Stimulated activated CD8-positive, alpha-beta memory T cell treated with anti-CD3 and anti-CD28 coated beads, Interleukin-4, amount 100 ng/mL, for 4 hours (primary cell): ENCODE measurements at places on chromosomes 13 and 19.

DNA sequence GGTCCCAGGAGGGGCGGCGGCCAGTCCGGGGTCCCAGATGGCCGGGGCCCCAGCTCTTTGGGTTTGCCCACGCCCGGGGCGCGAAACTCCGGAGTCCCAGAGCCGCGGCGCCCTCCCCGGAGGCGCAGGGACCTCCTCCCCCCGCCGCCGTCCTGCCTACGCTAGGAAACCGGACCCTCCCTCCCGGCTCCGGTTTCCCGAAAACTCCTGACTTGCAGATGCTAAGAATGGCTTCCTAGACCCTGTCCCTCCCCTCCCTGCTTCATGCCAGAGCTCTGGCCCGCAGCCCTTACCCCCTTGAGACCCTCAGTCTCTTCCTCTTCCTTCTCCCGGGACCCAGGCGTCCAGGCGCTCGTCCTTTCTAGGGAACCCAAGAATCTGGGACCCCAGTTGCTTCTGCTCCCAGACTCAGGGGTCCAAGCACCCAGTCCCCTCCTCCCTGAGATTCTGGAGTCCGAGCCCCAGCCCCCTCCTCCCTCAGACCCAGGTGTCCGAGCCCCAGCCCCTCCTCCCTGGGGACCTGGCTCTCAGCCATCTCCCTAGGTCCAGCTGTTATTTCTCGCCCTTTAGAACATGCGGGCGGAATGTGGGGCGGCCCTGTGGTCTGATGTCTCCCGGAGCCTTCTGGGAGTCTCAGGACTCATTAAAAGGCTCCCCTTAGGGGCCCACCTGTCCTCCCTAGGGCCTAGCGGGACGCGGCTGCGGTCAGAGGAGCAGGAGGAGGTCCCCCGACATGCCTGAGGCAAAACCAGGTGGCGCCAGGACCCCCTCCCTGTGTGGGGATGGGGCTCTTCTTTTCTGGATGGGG lies at the start of gene MYBPC2:
Gene MYBPC2, plus strand, starts transcription at position 672 of the 808 bp plus-strand sequence. Its CDS starts 62 bp downstream, at position 734.
- no peak for DNase-seq

DNA sequence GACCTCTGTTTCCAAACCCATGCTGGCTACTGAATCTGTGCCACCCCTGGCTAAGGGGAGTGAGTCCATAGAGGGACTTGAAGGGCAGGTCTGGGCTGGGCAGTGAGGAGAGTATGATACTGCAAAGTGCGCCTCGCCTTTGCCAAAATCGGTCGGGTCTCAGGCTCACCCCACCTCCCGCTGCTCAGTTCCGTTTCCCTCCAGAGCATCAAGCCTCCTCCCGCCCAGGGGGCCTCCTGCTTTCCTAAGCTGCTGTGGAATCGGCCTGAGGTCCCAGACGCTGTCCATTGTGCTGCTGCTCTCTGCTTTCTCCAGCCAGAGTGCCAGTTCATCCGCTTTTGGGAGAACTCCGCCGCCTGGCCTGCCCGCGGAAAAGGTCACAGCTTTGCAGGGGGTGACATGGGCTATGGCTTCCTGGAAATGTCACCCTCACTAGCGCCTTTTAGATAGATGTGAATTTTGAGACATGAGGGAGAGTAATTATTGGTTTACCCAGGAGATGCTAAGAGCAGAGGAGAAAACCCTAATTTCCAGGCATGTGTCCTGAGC lies 1418.4 kb downstream of the UQCRFS1 start:
- DNase-seq, result no peak

DNA sequence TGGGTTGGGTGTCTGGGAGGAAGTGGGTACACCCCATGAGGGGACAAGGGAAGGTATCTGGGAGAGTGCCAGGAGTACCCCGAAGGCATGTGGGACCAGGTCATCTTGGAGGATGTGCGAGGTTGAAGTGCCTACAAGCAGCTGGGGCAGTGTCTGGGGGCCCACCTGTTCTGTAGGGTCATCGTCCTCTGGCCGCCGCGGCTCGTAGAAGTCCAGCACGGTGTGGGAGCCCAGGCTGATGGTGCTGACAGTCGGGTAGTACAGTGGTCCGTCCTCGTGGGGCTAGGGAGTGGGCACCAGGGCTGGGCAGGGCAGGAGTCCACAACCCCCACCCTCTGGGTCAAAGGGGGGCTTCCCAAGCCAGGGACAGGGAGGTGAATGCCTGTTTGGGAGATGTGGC lies 1.8 kb upstream of the SYNE4 start:
- no peak for DNase-seq

GRCh38 chr13:106277484-106278154 lies 257.8 kb downstream of the EFNB2 start:
- no peak for DNase-seq

DNA sequence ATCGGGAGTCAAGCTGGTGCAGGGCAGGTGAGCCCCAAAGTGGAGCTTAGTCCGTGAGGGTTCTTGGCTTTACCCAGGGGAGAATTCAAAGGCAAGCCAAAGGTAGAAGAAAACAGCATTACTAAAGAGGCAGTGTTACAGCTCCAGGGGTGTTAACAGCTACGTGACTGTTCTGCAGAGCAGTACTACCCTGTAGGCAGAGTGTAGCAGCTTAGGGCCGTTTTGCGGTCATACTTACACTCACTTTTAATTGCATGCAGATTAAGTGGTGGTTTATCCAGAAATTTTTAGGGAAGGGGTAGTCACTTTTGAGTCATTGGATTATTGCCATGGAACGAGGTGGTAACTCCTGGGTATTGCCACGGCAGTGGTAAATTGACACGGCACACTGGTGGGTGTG lies 482.2 kb downstream of the SLITRK5 start:
- no peak for DNase-seq

DNA sequence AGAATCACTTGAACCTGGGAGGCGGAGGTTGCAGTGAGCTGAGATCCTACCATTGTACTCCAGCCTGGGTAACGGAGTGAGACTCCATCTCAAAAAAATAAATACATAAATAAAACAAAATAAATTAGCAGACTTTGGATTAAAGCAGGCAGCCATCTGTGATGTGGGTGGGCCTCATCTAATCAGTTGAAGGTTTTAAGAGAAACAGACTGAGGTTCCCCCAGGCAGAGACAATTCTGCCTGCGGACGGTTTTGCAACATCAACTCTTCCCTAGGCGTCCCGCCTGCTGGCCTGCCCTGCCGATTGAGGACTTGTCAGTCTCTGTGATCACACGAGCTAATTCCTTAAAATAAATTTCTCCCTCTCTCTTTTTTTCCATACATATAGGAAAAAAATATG lies 23.7 kb downstream of the ATCAY start:
- DNase-seq, result no peak

DNA sequence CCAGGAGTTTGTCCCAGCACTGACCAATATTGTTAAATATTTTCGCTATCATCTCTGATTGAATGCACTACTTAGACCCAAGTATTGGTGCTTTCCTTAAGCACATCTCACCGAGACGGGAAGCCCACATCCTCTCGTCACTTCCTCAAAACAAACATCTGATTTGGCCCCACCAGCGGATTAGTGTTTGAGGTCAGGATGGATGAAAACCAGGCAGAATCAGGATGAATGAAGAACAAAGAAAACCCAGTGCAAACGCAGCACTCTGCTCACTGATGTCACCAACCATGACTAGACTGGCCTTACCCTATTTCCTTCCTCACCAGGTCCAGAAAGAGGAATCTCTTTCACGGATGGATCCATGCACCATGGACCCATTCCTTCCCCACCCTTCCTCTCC lies 6.0 kb downstream of the PLAUR start:
- no peak for DNase-seq

GRCh38 chr13:105446197-105446596 lies 1089.3 kb downstream of the EFNB2 start:
- DNase-seq, result no peak

DNA sequence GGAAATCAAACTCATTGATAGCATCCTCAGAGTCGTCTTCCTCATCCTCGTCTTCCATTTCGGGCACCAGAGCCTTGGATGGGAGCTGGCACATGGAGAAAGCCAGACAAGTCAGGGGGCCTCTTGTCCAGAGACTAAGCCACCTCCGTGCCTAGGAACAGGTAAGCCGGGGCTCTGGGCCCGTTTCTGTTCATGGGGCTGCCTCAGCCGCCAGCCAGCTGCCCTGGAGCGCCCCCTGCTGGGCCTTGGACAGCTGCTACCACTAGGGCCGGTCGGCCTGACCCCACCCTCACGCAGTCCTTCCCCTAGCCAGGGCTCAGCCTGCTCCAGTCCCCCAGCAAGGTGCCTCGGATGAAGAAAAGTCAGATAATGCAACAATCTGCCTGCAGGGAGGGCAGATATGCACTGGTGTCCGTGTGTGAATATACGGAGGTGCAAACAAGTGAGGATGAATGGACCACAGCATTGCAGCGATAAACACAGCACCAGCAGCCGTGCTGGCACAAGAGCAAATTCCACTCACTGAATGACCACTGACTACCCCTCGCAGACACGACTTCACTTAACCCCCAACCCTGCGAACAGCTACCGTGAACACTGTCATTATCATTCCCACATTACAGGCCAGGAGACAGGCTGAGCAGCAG lies 11.9 kb upstream of the PRKD2 start:
- DNase-seq, result peak; percentile 51

DNA sequence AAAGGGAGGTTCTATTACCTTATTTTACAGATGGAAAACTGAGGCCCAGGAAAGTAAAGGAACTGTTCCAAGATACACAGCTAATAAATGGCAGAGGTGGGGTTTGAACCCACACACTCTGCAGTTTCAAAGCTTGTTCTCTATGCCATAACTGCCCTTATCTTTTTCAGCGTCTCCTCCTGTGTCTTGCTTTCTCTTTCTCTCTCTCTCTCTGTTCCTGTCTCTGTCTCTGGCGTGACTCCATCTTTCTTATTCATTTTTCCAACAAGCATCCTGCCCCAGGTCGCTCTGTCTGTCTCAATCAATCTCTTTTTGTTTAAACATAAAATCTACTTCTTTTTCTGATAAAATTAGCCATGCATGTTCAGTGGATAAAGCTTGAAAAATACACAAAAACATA lies 3.2 kb upstream of the IFNL4 start:
- DNase-seq, result no peak

DNA sequence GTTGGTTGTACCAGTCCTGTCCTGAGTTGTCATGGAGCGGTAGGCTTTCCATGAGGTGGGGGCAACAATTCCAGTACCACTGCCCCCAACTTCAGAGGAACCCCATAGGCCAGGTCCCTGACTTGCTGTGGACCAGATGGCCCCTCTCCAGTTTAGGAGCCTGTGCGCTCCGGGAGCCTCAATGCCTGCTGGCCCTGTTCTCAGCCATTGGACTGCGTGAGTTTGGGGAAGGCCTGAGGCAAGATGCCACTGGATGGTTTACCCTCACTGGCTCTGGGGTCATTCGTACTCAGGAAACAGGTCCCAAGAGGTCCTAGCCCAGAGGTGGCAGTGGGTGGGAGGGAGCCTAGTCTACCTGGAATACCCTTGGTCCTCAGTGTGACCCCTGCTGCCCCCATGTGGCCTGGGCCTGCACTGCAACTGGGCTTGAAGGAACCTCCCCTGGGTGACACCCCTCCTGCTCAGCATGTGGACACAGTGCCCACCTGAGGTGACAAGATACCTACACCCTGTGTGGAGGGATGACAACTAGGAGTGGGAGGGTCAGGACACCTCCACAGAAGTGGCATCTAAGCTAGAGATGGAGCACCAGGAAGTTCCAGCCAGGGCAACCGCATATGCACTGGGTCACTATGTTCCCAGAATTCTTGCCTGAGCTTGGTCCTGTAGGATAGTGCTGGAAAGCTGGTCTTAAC lies 6.0 kb upstream of the PRR19 start:
- peak; percentile 91 for DNase-seq

DNA sequence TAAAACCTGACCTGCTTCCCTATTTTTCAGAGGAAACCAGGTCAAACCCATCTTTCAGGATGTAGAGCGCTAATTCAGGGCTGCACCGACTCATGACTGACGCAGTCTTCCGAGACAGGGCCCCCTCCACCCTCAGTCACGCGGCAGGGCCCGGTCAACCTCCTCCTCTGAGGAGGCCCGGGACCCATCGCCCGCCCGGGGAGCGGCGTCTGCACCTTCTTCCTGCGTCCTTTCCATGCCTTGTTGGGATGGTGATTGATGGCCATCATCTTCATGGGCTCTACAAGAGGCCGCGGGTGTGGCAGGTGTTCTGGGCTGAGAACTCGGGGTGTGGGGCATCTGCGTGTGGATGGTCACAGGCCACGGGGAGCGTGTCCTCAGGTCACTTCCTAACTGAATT lies 26.0 kb downstream of the GRTP1 start:
- DNase-seq, result no peak

DNA sequence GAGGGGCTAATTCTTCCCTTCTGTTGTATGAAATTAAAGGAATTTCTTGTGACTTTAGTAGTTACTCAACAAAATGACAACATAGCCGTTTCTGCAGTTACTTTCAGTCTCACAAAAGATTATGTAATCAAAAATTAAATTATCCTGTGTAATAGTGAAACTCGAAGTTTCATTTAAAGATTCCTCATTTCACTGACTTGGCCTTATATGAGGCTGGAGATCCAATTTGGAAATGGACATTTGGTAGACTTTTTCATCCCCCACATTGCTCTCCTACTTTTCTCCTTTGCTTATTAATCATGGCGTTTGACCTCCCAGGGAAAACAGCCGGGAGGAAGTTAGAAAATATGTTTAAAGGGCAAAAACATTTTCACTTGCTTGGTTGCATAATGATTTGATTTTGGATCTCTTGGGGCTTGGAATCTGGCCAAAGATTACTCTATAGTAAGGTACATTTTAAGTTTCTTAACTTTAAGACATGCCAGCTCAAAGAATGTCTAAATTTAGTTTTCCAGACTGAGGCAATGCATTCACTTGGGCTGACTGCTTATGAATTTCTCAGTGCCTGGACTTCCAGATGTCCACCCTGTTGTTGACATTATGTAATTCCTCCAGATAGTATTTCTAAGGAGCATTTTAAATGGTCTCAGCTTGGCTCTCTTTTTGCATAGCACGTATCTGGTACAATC lies 1364.9 kb upstream of the MIR17HG start:
- DNase-seq, result no peak

DNA sequence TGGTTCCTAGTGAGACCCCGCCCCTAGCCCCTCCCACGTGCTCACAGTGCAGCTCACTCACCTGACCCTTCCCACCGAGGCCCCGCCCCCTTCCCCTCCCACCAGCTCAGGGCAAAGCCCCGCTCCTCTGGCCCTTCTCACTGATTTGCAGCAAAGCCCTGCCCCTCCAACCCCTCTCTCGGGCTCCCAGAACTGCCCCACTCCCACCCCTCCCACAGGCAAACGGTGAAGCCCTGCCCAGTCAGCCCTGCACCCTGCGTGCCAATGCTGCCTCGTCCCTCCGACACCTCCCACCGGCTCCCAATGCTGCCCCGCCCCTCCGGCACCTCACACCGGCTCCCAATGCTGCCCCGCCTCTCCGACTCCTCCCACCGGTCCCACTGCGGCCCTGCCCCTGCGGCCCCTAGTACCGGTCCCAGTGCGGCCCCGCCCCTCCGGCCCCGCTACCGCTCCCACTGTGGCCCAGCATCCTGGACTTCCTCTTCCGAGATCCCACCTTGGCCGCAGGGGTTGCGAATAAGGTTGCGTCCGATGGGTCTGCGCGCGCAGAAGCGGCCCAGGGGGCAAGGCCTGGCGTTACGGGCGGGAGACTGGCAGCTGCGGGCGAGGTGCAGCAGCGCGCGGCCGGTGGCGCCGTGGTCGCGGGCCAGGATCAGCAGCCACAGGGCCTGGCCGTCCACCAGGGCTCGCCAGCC lies 834 bp downstream of the FBXO27 start:
- DNase-seq, result peak; percentile 54

GRCh38 chr13:37918751-37919150 lies 49.2 kb upstream of the TRPC4 start:
- DNase-seq, result no peak
